Stimulated activated CD4-positive, alpha-beta T cell treated with anti-CD3 and anti-CD28 coated beads, Interleukin-15, amount 100 ng/mL, for 1 hour (primary cell): ENCODE measurements at places on chromosomes 2 and 18.

GRCh38 chr18:73944715-73945114, 202.9 kb downstream of the FBXO15 start:
- DNase-seq = no peak

- DNase-seq = no peak
These were observed 13.9 kb downstream of the IL1F10 start for GRCh38 chr2:113081488-113082210.

DNA sequence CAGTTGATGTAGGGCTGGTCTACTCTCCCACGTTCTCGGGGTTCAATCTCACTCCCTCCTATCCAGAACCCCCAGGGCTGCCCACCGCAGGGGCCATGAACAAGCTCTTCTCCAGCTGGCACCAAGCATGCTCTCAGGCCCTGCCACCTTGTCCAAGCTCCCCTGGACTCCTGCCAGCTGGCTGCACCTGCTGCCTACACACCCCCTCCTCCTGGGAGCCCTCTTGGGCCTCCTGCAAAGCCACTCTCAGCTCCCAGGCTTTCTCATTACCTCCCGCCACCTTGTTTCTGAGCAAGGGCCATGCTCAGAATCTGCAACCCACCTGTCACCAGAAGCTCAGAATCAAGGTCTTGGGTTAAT, 56.0 kb downstream of the HDAC4 start:
- no peak for DNase-seq

GRCh38 chr2:46601328-46601963, 122.1 kb downstream of the TMEM247 start:
- DNase-seq = no peak

DNA sequence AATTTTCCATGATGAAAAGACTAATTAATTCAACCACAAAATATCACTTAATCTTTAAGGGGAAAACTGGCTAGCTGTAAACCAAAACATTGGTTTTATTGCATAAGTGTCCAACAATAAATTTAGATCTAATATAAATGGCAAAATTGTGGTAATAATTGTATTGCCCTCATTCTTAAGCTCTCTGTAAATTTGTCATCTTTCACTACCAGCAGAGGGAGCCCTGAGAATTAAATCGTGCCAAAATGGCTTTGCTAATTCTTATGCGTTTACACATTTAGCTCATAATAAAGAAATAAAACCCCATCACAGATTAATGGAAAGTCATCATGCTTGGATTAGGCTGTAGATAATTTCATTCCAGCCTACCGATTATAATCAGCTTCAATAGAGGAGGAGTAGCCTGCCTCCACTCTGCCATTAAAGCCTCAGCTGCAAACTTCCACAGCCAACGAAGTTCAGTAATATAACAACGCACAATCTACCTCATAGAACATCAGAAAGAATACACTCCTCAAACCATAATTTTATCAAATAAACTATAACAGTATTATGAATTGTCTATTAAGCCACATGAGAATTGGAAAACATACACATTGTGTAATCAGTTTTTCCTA, 70.0 kb upstream of the ATP5MC3 start:
- DNase-seq = no peak

DNA sequence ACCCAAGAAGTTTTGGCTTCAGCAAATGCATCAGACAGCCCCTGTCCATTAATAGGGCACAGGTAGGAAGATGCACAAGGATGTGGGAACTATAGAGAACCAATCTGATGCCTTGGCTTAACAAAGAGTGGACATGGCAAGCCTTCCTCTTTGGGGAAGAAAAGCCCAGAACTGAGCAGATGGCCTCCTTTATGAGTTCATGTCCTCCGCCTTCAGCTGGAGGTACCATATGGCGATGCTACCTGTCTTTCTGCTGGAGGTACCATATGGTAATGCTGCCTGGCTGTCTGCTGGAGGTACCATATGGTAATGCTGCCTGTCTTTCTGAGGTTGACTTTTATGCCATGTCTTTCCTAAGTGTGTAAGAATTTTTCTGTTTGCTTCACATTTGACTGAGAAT, 6.0 kb downstream of the RETREG2 start:
- no peak for DNase-seq

DNA sequence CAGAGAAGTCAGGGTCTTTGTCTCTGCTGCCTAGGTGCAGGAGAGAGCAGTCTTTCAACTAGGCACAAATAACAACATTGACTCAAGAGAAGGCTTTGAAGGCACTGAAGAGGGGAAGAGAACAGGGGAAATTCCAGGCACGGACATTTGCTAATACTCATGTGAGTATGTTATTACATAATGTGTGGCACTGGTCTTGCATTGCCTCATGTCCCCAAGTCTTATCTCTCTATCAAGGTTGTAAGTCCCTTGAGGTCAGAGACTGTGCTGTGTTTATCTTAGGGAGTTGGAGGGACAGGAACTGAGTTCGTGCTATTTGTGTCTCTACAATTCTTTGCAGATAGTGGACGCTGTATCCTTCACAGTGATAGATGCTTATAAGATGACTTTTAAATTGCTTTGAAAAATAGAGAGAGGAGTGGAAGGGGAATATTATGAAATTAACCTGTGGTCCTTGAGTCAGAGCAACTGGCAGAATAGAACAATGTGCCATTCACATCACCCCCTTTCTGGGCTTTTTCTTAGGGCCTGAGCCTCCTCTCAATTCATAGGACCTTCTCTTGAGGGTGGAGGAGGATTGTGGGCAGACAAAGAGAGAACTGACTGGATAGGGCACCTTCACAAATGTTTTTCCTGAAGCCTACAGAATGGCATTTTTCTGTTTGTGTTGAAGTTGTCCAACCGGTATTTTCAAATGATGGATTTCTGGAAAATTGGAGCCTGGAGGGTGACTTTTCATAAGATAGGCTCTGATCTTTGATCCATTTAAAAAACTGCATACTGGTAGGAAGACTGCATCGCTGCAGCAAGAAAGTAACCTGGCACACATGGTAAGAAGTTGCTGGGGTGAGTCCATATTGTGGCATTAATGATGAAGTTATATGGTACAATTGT, 96.6 kb upstream of the CXCR4 start:
- no peak for DNase-seq

GRCh38 chr2:70141212-70141901, 49.5 kb downstream of the C2orf42 start:
- no peak for DNase-seq

DNA sequence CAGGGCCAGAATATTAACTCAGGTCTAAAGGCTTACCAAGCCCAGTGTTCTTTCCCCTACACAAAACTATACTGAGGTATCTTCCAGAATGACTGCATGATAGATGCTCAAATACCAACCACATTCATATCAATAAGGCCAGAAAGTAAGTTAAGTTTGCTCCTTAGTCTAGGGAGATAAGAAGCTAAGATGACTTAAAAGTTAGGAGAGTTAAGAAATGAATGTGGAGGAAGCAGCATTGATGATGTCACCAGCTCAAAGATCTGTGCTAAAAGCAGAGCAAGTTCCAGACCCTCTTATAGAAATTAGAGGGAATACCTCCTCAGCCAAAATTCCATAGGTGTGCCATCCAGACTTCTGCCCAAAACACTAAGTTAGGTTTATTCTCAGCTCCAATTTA, 6.1 kb downstream of the PPP4R1 start:
- DNase-seq = no peak

- no peak for DNase-seq
These were observed 23.4 kb upstream of the CYP1B1 start for GRCh38 chr2:38099099-38100028.
